ENCODE measurements at places on chromosomes 11 and 22. TPM values are rescaled to one million over a fixed set of nuclear protein-coding genes. Genes with fewer than 3 reads are reported as not detected.

GRCh38 chr11:107999759-108000455 is 8.8 kb upstream of the CUL5 start:
- no peak for DNase-seq

- DNase-seq: no peak
Measured at GRCh38 chr22:35443790-35444684, 44.1 kb downstream of the MCM5 start.

Gene MS4A8
- not detected for total RNA-seq

GRCh38 chr22:46810856-46811786 is 48.7 kb downstream of the TBC1D22A start:
- no peak for DNase-seq

Gene CHRNA10
- total RNA-seq: 2.4 TPM

DNA sequence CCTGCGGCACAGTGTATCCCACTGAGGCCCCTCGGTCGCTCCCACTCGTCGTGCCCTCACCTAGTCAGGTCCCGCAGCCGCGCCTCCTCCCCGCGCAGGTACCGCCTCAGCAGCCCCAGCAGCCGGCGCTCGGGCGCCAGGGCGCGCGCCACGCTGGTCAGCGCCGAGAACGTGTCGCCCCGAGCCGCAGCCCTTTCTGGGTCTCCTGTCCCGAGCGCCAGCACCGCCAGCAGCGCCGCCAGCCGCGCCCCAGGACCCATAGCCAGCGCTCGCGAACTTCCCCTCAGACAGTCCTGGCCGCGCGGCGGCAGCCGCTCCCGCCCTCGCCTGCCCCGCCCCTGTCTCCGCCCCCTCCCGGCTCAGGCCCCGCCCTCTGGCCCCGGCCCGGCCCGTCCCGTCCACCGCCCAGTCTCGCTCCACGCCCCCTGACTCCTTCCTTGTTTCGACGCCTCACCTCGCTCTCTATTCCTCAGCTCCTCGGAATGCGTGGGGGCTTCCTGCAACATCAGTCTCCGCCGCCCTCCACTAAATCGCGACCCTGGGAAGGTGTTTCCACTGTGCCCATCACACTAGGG is at the start of gene P4HA3:
Gene P4HA3, minus strand, starts transcription at position 289 of the 575 bp plus-strand sequence. Its CDS starts 29 bp downstream, at position 260.
- DNase-seq: peak; percentile 72

- DNase-seq: no peak
Measured at GRCh38 chr22:36433318-36434231, 45.8 kb upstream of the MYH9 start.

DNA sequence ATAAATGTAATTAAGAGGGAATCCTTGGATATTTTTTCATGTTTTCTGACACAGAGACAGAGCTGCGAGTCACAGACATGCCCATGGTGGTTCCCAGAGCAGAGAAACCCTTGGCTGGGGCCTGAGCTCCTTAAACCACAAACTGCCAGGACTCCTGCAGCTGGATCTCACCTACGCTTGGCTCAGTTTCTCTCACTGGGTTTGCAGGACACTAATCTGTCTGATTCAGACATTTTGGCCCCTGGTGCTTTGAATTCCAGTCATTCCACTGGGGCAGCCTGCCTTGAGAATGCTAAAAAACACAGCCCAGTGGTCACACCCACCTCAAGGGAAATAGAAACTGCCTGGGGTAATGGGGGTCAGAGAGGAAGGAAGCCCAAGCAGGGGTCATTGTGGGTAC is 122.6 kb downstream of the CCDC81 start:
- DNase-seq: no peak

Gene IGSF9B
- total RNA-seq: 52.0 TPM

Data from ureter (tissue), 1 donor.